Urothelium cell line (cell line): ENCODE measurements at places on chromosomes 4 and X.

DNA sequence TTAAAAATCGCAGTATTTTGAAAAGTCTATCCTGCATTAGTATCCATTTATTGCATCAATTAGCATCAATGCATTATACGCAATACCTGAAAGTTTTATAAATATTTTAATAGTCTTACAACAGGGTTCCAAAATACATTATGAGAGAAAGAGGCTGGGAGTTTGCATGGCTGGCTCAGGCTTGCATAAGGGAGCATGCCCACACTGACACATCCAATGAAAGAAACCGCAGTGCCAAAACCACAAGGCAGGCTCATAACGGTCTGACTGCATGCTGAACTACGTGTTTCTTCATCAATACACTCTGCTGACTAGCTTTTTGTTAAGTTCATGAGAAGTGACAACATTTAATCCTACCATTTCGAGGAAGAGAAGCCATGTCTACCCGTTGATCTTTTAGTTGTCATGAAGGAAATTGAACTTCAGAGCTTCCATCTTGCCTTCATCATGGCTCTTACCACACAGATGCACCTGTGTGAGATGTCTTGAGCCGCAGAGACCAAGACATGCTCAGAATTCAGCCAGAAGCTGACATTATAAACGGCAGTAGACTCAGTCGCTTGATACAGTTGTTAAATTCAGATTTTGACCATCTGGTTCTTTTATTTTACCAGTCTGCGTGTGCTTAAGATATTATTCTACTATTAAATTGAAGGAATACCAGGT, 168.8 kb upstream of the FRG1 start:
- DNase-seq: peak; percentile 31

DNA sequence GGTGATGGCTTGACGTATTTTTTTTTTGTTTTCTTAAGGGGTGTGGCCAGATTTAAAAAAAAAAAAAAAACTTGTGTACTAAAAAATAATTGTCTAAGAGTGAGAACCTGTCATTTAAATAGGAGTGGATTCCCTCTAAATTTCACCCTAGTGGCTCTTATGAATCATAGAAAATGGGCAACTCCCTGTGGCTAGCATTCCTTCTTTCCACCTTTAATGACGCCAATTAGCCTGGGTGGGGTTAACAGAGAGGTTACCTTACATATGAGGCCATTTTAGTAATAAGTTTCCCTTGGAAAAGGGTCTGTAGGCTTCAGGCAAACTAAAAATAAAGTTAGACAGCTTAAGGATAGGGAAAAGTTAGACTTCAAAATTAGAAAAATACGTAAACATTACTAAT, 223.5 kb upstream of the FAM241A start:
- DNase-seq: no peak

GRCh38 chr4:81747242-81747930, 275.7 kb upstream of the RASGEF1B start:
- DNase-seq: no peak

- no peak for DNase-seq
Measured at GRCh38 chrX:50799531-50799961, 14.4 kb downstream of the SHROOM4 start.

DNA sequence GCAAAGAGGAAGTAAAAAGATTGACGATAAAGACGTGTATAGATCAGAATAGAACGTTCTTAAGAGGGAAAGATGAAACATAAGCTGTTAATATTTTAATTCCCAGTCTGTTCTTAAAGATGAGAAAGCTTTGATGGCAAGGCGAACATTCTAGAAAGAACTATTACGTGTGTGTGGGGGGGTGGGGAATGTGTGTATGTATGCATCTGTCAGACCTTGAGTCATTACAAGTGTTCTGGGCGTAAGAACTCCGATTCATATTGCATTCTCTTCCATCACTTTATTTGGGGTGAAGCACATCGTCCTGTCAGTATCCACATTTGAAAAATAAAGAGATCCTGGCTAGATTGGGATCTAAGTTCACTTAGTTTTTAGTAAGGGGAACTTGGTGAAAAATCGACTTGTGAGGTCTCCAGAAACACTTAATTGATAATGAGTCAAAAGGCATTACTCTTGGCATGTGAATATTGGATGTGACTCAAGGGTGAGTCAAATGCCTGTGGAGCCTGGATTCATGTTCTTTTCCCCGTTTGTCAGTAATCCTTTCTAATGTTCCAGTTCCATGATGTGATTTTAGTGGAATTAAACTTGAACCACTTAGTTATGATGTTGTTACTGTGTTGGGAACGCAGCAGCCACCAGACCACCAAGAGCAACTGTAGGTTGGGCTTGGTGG, 3.1 kb downstream of the SMS start:
- no peak for DNase-seq

DNA sequence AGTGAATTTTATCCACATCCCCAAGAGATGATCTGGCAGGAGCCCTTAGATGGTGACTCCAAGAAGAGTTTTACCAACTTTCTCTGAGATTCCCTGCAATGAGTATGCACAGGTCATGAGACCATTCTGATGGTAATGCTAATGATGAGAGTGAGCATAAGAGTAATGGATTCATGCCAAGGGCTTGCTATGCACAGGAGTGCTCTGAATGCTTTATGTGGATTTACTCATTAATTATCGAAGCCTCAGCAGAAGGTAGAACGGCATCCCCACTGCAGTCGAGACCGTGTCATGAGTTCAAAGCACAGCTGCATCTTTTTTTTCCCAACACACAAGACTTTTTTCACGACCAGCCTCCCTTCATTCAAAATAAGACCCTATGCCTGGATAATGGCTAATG, 355.0 kb downstream of the RAB28 start:
- DNase-seq: no peak

DNA sequence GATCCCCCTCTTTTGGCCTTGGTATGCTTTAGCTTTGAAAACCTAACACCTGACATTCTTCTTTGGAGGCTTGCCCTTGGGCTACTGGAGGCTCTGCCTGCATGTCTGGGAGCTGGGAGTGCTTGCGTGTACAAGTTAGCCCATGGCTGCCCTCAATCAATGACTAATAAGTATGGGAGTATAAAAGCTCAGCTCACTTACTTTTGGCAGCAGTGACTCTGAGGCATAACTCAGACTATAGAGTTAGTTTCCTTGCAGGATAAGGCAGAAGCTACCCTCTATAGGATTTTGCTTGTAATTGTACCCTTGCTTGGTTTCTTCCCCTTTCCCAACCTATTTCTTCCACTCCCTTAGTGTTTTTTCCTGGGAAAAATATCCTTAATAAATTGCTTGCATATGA, 247.9 kb downstream of the PPP1R2C start:
- DNase-seq: no peak

GRCh38 chrX:8345473-8345872, 119.2 kb upstream of the VCX3B start:
- DNase-seq: peak; percentile 23
